ENCODE measurements at places on chromosomes 5 and 9.

DNA sequence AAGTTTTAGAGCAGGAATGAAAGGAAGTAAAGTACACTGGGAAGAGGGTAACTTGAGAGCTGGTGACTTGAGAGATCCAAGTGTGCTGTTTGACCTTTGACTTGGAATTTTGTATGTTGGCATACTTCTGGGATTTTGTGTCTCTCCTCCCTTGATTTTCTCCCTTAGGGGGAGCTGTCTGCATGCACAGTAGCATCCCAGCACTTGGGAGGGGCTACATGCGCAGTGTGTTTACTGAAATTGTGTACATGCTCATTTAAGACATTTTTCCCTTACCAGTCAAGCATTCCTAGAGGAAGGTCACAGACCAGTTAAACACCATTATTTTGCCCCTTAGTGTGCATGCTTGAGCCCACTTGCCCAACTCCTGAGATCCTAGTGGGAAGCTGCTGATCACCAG is 120.1 kb downstream of the ZNF622 start:
- DNase-seq, result no peak

GRCh38 chr9:110580850-110581249 is 1.3 kb upstream of the SVEP1 start:
- no peak for DNase-seq

- DNase-seq, result no peak
These were observed 241.0 kb downstream of the PTPRD start for GRCh38 chr9:10371824-10372223.

DNA sequence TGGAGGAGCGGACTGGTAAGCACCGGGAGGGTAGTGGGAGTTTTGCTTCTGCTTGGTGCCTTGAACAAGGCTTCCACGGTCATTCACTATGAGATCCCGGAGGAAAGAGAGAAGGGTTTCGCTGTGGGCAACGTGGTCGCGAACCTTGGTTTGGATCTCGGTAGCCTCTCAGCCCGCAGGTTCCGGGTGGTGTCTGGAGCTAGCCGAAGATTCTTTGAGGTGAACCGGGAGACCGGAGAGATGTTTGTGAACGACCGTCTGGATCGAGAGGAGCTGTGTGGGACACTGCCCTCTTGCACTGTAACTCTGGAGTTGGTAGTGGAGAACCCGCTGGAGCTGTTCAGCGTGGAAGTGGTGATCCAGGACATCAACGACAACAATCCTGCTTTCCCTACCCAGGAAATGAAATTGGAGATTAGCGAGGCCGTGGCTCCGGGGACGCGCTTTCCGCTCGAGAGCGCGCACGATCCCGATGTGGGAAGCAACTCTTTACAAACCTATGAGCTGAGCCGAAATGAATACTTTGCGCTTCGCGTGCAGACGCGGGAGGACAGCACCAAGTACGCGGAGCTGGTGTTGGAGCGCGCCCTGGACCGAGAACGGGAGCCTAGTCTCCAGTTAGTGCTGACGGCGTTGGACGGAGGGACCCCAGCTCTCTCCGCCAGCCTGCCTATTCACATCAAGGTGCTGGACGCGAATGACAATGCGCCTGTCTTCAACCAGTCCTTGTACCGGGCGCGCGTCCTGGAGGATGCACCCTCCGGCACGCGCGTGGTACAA is 556 bp downstream of the PCDHGC3 start:
- DNase-seq, result no peak

DNA sequence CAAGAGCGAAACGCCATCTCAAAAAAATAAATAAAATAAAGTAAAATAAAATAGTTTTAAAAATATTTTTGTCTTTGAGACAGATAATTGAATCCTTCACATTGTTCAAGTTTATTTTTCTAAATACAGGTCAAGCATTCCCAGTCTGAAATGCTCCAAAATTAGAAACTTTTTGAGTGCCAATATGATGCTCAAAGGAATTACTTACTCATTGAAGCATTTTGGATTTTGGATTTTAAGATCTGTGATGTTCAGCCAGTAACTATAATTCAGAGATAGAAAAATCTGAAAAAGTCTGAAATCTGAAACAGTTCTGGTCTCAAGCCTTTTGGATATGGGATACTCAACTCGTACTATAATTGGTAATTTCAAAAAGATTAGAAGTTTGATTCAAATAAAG is 39.8 kb downstream of the RBM27 start:
- DNase-seq, result no peak

DNA sequence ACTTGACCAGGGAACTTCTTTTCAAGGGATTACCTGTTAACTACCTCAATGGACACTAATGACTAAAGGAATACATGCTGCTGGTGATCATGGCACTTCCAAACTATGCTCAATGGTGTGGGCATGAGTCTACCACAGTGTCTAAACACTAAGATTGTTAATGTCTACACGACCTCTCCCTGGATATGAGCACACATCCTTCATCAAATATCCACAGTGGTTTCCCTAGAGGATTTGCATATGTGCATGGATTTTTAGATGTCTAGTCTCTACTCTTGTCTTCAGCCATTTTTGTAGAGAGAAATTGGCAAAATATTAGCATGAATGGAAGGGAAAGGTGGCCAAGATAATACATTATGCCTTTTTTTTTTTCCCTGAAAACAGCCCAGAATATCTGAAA is 113.3 kb upstream of the CCDC152 start:
- no peak for DNase-seq

- DNase-seq, result no peak
These were observed 72.8 kb downstream of the SNCAIP start for GRCh38 chr5:122384739-122385235.

GRCh38 chr5:1799110-1799601 is 481 bp downstream of the MRPL36 start:
- no peak for DNase-seq
